ENCODE measurements at places on chromosomes 7 and 10. TPM values are rescaled to one million over a fixed set of nuclear protein-coding genes. Genes with fewer than 3 reads are reported as not detected.

DNA sequence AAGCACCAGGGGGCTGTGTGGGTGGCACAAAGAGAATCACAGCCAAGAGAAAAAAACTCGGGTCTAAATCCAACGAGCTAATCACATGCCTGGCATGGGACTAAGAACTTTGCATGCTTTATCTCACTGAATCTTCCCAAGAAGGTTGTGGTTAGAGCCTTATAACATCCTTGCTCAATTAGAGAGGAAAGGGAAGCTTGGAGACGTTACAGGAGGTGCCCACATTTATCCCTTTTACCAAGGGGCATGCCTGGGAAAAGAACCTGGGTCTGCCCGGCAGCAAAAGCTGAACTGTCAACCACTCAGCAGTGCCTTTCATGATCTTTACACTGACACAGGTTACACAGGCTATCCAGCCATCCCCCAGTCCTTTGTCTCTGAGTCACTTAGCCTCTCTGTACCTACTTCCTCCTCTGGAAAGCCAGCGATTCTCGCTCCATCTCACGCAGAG, 190.1 kb downstream of the PRPF18 start:
- H3K27ac ChIP-seq, result no peak overlapping the region
- H3K36me3 ChIP-seq, result no peaks in the 10 kb centered on the region
- no peak for DNase-seq
- H3K4me3 ChIP-seq, result no peak overlapping the region

The ANXA8L1 gene
- not detected for total RNA-seq

DNA sequence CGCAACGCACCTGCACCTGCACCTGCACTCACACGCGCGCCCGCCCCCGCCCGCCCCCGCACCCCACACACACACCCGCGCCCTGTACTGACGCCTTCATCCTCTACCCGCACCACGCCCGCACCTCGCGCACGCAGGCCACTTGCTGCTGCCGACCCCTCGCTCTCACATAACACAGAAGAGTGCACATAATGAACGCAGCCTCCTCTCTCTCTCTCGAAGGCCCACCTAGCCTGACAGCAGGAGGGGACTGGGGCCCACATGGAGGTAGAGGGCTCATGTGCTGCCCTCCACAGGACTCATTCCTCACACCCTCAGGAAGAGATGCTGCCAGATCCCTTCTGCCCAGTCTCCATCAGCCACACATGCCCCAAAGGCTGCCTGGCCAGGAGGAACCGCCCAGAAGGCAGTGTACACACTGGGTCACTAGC, 432 bp upstream of the CAMK2B start:
- H3K27ac ChIP-seq, result no peak overlapping the region
- H3K27me3 ChIP-seq, result peaks cover 28% of the 10 kb centered on the region
- no peak overlapping the region for H3K4me3 ChIP-seq
- no peak for DNase-seq
- H3K36me3 ChIP-seq, result no peaks in the 10 kb centered on the region

The POLR2J2 gene
- 1.3 TPM for total RNA-seq

GRCh38 chr7:69739931-69740431, 141.7 kb downstream of the AUTS2 start:
- H3K27me3 ChIP-seq, result no peaks in the 10 kb centered on the region
- no peak overlapping the region for H3K27ac ChIP-seq

- no peaks in the 10 kb centered on the region for H3K36me3 ChIP-seq
- H3K27me3 ChIP-seq, result no peaks in the 10 kb centered on the region
- no peak overlapping the region for H3K27ac ChIP-seq
- no peaks in the 10 kb centered on the region for H3K4me1 ChIP-seq
- no peak for DNase-seq
- H3K4me3 ChIP-seq, result no peak overlapping the region
Observed at GRCh38 chr10:45625879-45626278, 46.7 kb downstream of the ZFAND4 start.

DNA sequence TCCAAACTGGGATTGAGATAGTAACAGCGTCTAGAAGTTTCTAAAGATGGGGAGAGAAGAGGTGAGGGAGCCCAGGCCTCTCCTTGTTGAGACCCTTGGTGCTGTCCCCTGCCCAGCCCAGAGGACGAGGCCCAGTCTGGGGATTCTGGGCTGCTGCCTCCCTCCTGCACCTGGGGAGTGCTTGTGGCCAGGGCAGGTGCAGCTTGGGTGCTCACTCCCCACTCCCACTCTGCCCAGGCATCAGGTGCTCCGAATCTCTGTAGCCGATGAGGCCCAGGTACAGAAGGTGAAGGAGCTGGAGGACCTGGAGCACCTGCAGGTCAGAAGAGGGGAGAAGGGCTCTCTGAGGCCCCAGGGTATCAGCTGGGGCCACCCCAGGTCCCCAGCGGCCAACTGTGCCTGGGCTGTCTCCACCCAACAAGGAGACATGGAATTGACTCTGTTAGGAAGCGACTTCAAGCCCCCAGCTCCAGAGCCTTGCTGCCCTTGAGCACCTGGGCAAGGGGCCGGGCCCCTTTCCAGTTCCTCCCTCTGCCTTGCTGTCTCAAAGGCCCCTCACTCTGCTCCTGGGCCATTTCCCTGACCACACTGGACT, 664 bp downstream of the CPA1 start:
- peaks cover 11% of the 10 kb centered on the region for H3K4me1 ChIP-seq
- DNase-seq, result no peak
- H3K27me3 ChIP-seq, result no peaks in the 10 kb centered on the region
- no peaks in the 10 kb centered on the region for H3K36me3 ChIP-seq
- no peak overlapping the region for H3K27ac ChIP-seq
